ENCODE measurements at places on chromosomes 13 and 19.

DNA sequence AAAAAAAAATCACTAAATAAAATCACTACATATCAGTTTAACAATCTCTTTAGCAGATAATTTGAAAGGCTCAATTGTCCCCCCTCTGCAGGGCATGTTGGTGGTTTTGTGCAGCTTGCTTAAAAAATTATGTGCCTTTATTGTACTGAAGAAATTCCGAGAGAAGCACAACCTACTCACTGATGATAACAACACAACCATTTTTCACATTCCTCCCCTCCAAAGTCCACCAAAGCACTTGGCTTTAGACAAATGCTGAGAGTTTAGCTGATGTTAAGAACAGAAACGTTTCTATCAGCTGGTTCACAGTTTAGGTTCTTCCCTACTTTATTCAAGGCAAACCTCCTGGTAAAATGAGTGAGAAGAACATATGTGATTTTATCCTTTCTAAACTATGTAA lies 923 bp downstream of the DOCK9 start:
- no peak for DNase-seq

GRCh38 chr13:26022538-26023292 lies 29.1 kb downstream of the SHISA2 start:
- DNase-seq: peak; percentile 4

GRCh38 chr13:34070544-34071303 lies 252.8 kb downstream of the RFC3 start:
- no peak for DNase-seq

DNA sequence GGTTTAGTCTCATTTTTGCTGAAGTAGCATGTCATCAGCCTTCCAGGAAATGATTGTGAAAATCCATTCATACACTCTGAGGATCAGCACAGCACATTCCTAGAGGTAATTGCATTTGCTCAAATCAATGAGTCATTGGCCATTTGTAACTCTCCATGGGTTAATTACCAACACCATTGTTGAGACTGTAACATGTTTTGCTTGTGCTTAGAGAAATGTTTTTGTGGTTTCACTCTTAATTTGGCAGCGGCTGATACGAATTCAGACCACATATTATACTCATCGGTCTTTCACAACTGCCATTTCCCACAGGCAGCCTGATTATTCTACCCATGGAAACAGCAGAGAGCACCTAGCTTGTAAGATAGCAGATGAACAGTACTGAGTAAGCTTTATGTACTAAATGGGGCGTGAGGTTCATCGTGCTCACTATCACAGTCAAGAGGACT lies 110.3 kb downstream of the NHLRC3 start:
- peak; percentile 76 for DNase-seq

DNA sequence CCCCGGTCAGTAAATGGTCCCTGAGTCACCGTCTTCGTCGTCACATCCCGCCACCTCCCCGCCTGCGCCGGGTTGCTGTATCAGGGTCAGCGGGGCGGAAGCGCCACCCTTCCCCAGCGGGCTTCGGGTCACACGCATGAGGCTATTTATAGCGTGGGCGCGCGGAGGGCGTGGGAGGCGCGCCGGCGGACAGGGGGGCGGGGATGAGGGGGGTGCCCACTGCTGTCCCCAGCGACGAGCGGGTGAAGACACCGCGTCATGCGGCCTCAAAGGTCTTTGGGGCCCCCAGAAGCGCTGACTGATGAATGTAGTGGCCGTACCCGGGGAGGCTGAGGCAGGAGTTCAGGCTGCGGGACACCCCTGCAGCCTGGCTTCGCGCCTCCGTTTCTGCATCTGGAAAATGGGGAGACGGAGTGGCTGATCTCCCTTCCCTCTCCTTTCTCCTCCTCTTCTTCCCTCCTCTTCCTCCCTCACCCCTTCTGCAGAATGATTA lies 7.9 kb downstream of the UNC13A start:
- peak; percentile 23 for DNase-seq

- DNase-seq: no peak
These were observed 7.7 kb downstream of the CDX2 start for GRCh38 chr13:27961227-27962085.

GRCh38 chr19:52735734-52736133 lies 890 bp upstream of the ZNF611 start:
- no peak for DNase-seq

DNA sequence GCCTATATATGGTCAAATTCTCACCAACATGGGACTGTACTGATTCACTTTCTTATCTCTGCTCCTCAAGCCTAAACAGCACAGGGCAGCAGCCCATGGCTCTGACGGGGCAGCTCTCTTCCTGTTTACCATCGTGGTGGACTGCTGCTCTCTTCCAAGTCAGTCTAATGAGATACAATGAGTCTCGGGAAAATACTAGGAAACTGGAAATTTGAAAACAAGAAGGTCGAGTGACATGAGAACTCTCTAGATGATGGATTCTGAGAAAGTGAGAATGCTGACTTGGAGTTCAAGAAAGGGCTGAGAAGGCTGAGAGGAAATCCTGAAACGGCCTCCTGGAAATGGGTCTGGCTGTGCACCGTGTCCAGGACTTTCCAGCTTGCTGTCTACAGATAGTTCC lies 122.8 kb upstream of the ARGLU1 start:
- no peak for DNase-seq

DNA sequence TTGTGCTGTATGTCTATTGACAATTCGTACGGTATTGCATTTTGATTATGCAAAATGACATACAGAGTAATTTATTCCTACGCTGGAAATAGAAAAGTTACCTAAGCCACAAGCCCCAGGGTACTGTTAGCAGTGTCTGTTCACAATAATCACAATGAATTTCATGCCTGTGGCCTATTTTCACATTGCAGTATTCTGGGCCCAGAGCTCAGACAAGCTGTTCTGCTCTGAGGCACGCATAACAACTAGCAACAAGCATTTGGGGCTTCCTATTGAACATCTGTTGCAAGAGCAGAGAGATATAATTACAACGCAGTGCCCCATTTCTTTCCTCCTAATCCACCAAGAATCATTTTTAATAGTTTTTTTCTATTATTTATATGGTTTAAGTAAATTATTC lies 158.9 kb upstream of the SGCG start:
- no peak for DNase-seq

- DNase-seq: no peak
These were observed 24.3 kb downstream of the PEPD start for GRCh38 chr19:33497131-33497777.

GRCh38 chr13:94195715-94196114 lies 283.8 kb downstream of the DCT start:
- peak; percentile 61 for DNase-seq

DNA sequence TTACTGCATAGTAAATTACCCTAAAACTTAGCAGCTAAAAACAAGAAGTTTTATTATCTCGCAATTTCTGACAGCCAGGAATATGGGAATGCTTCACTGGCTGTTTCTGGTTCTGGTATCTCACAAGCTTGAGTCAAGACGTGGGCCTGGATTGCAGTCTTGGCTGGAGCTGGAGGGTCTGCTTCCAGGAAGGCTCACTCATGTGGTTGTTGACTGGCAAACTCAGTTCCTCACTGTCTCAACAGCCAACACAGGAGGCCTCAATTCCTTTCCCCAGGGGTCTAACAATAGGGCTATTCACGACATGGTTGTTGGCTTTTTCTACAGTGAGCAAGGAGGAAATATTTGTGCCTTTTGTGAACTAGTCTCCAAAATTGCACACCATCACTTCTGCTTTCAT lies 146.3 kb downstream of the GPC5 start:
- DNase-seq: no peak

GRCh38 chr19:50870417-50871089 lies 2.7 kb upstream of the KLK2 start:
- no peak for DNase-seq

GRCh38 chr13:68927387-68928026 lies 1180.1 kb upstream of the ATXN8OS start:
- no peak for DNase-seq

DNA sequence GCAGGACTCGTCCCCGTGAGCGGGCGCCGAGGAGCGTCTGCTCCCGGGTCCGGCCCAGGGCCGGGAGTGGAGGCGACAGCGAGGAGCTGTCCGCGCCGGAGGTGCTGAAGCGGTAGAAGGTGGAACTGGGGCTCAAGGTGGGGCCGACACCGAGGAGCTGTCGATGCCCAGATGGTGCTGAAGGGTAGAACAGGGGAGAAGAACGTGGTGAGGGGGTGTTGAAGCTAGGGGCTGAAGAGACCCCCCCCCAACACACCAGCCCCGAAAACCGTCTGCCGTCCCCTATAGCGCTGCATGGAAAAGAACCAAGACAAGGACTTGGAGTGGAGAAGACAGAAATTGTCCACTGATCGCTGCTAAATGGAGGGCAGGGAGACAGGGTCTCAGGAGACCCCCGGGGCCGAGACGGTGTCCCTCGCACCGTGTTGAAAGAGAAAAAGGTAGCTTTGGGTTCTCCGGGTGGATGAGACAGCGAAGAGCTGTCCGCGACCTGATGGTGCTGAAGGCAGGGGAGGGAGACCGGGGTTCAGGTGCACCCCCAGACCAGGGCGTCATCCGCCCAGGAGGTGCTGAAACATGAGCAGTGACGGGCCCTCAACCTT lies 7.1 kb upstream of the PDE4C start:
- no peak for DNase-seq

DNA sequence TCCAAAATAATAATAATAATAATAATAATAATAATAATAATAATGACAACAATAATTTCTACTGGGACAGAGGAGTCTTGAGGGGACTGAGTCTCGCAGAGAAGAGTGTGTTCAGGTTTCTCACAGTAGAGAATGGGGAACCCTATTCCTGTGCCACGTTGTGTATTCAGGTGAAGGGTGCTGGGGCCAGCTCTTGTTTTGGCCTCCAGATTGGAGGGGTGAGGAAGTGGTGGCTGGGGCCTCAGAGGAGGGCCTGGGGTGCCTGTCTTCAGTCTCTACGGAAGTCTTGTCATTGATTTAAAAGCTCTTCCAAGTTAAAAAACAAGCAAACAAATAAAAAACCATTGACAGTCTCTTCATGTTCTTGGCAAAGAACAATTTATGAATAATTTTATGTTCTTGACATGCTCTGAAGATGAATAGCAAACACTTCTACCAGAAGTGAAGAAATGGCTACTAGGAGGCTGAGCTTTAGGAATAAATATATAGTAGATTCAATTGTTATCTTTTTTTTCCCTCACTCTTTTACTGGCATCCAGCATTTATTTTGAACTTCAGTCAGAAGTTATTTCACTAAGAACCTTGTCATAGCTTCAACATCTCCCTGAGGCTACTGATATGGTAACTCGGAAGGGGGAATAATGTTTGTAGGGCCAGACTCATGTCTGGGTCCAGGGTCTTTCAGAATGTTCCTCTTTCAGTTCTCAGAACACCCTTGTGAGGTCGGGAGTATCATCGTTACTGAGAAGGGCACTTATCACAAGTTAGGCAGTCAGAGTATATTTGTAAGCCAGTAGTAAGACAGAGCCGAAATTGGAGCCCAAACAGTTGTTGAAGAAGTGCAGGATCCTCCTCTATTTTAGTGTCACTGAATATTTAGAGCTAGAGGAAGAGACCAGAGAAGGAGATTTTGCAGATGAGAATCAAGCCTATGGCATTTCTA lies 13.1 kb downstream of the LRCH1 start:
- DNase-seq: no peak

DNA sequence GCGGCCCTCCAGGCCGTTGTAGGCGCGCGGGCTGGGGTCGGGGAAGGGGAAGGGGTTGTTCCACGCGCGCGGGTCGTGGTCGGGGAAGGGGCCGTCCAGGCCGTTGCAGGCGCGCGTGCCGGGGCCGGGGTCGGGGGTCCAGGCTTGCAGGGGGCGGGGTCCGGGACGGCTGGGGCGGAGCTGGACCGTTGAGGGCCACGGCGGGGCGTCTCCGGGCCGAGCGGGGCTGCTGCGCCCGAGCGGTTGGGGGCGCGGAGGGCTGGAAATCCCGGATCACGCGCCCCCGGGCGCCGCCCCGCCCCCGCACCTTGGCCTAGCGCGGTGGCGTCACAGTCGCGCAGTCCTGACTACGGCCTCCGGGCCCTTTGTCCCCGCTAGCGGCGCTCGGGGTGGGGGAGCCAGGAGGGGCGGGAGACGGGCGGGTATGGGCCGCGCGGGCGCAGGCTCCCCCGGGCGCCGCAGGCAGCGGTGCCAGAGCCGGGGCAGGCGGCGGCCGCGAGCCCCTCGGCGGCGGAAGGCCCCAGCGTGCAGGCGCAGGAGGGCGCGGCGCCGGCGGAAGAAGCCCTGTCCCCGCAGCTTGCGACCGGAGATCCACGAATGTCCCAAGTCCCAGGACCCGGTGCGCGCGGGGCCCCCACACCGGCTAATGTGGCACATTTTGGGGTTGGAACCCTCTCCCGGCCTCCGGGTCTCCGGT lies 665 bp downstream of the GPX4 start:
- no peak for DNase-seq

- DNase-seq: no peak
These were observed 1.8 kb downstream of the CCDC122 start for GRCh38 chr13:43877766-43878165.

- DNase-seq: no peak
These were observed 10.0 kb upstream of the OR10H2 start for GRCh38 chr19:15717809-15718208.

DNA sequence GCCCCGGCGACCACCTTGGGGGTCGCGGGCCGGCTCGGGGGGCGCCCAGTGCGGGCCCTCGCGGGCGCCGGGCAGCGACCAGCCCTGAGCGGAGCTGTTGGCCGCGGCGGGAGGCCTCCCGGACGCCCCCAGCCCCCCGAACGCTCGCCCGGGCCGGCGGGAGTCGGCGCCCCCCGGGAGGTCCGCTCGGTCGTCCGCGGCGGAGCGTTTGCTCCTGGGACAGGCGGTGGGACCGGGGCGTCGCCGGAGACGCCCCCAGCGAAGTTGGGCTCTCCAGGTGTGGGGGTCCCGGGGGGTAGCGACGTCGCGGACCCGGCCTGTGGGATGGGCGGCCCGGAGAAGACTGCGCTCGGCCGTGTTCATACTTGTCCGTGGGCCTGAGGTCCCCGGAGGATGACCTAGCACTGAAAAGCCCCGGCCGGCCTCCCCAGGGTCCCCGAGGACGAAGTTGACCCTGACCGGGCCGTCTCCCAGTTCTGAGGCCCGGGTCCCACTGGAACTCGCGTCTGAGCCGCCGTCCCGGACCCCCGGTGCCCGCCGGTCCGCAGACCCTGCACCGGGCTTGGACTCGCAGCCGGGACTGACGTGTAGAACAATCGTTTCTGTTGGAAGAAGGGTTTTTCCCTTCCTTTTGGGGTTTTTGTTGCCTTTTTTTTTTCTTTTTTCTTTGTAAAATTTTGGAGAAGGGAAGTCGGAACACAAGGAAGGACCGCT lies 729 bp downstream of the STK11 start:
- DNase-seq: no peak
